ENCODE measurements at places on chromosomes 7 and 10. TPM values are rescaled to one million over a fixed set of nuclear protein-coding genes. Genes with fewer than 3 reads are reported as not detected.

PPP1R3C gene
- 7.0 TPM for total RNA-seq

PLAC9 gene
- not detected for total RNA-seq

CTAGE6 gene
- not detected for total RNA-seq

FKBP9 gene
- 238 TPM for total RNA-seq

OR2A7 gene
- total RNA-seq, result 1.1 TPM

CPXM2 gene
- under 0.01 TPM for total RNA-seq

XRCC2 gene
- total RNA-seq, result 4.6 TPM

MSMB gene
- not detected for total RNA-seq

GATA3 gene
- total RNA-seq, result 3.5 TPM

AKR1C8 gene
- total RNA-seq, result not detected

PRKG1 gene
- total RNA-seq, result 0.16 TPM

SLC13A1 gene
- not detected for total RNA-seq

STEAP1B gene
- total RNA-seq, result 12.1 TPM

CTAGE8 gene
- total RNA-seq, result 3.7 TPM

CCL24 gene
- not detected for total RNA-seq

PCDH15 gene
- not detected for total RNA-seq

CALN1 gene
- total RNA-seq, result not detected

PLEKHS1 gene
- not detected for total RNA-seq

TMEM130 gene
- total RNA-seq, result not detected

C7orf57 gene
- 2.3 TPM for total RNA-seq

NAT16 gene
- not detected for total RNA-seq

ANKRD22 gene
- 0.42 TPM for total RNA-seq

SLC13A4 gene
- not detected for total RNA-seq

ENTPD1 gene
- not detected for total RNA-seq

C10orf105 gene
- not detected for total RNA-seq

Measured in hair follicular keratinocyte (primary cell).